ENCODE measurements at places on chromosomes 5 and 9. TPM values are rescaled to one million over a fixed set of nuclear protein-coding genes. Genes with fewer than 3 reads are reported as not detected.
A peak's percentile ranks its signal among the peaks of the same experiment; 100 is the strongest.

DNA sequence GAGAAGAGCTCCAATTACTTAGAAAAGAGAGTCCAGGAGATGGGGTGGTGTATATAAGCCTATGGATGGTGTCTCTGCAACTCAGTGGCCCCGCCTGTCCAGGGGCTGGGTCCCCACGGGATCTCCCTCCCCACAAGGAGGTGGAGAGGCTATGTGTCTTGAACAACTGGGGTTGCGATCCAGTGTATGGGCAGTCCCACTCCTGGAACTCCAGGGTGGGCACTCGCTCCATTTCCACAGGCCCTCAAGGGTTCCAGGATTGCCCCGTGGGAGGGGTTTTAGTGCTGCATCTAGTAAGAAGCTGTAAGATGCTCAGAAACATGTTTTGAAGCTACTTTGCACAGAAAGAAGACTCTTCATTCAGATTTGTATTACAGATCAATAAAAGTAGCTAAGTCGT, 558 bp upstream of the SMAD5 start:
- DNase-seq = no peak

- DNase-seq = no peak
These were observed 22.8 kb downstream of the URM1 start for GRCh38 chr9:128393970-128394369.

GRCh38 chr5:180390441-180391190, 37.5 kb upstream of the GFPT2 start:
- no peak for DNase-seq

Gene ADGRV1
- total RNA-seq = 31.9 TPM

DNA sequence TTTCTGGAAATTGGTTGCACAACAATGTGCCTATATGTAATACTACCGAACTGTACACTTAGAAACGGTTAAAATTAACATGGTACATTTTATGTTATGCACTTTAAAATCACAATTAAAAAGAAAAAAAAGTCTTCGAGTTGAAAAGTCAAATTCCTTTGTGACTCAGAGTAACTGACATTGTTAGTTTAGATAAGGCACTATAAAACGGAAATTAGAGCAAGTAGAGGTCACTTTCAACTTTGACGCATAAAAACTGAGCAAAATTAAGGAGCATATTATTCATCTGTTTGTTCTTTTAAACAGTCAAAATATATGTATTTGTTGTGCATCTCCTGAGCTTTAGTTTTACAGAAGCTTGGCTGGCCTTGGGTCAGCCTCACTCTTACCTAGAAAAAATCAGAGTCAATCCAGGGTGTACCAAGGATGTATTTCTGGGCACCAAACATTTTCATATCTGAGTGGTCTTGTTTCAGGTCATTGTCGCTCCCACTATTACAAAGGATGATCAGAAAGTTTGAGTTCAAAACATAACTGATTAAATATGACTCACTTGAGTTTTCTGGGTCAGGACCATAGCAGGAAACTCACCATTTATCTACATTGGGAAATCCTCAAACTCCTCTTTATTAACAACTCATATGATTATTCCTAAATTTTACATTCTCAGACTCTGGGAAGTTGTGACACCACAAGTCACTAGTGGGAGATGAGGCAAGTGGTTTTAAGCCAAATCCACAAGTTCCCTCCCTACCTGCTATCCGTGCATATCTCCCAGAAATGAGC, 160.6 kb downstream of the CCDC192 start:
- DNase-seq = no peak

- DNase-seq = peak; percentile 21
These were observed 49.6 kb downstream of the GNA14 start for GRCh38 chr9:77598524-77598923.

- no peak for DNase-seq
These were observed 19.5 kb downstream of the TTC33 start for GRCh38 chr5:40736103-40736875.

DNA sequence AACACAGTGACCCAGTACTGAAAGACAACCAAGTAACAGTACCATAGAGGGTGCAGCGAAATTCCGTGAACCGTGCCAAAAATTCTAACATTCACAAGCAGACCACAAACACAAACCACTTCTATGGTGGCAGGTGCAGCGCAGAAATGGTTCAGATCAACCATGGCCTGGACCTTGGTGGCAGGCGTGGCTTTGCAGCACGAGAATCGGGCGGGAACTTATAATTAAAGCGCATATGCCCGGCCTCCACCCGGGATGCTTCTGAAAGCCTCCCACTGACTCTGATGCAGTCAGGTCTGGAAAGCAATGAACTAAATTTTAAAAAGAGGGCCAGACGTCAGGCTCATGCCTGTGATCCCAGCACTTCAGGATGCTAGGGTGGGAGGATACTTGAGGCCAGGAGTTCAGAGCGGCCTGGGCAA, 68.0 kb upstream of the TBC1D9B start:
- DNase-seq = no peak

Data from mucosa of gallbladder (tissue), 1 donor.